ENCODE measurements at places on chromosomes 11 and 22. TPM values are rescaled to one million over a fixed set of nuclear protein-coding genes. Genes with fewer than 3 reads are reported as not detected.

- peak; percentile 39 for DNase-seq
These were observed 16.6 kb upstream of the MOB2 start for GRCh38 chr11:1502954-1503707.

DNA sequence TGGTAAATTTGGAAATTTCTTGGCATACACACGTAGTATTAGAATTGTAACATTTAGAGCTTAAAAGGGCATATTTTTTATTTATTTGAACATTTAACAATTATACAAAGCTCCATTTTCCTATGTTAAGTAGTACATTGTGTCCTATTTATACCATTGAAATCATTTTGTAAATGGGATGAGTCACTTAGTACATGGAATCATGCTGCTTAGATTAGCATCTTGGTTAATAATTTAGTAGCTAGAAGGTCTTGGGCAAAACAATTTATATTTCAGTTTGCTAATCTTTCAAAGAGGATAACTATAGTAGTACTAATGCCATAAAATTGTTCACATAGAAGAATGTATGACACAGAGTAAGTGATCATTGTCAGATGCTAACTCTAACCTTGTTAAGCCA is 450.1 kb upstream of the LUZP2 start:
- no peak for DNase-seq

DNA sequence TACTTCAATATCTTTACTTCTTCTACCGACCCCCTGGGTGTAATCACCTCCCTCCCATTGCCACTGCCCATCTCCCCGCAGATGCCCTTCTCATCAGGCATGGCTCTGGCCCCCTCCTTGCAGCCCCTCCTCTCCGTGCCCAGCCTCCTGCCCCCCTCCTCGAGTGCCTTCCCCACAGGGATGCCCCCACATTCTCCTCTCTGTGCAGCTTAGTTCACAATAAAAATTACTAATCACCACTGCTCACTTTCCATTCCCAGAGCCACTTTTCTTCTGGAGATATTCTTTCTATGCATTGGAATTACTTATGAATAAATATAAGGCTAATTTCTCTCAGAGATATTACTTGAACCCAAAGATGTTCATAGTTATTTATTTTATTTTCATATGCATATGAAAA is 22.1 kb downstream of the IFITM10 start:
- no peak for DNase-seq

E2F8 gene
- total RNA-seq, result 0.20 TPM
